Left lung (tissue), 14 donors: ENCODE measurements at places on chromosomes 16 and 17. TPM values are rescaled to one million over a fixed set of nuclear protein-coding genes. Genes with fewer than 3 reads are reported as not detected.

GRCh38 chr16:20192801-20193200, 119.1 kb upstream of the GPR139 start:
- DNase-seq = no peak

PIRT gene
- not detected for total RNA-seq

SOX15 gene
- 0.31 TPM for total RNA-seq

- DNase-seq = no peak
These were observed 1.4 kb upstream of the MYOCD start for GRCh38 chr17:12664252-12664651.

VWA3A gene
- total RNA-seq = 3.6 TPM

MYH11 gene
- 47.3 TPM for total RNA-seq

C16orf89 gene
- total RNA-seq = 67.0 TPM

DNA sequence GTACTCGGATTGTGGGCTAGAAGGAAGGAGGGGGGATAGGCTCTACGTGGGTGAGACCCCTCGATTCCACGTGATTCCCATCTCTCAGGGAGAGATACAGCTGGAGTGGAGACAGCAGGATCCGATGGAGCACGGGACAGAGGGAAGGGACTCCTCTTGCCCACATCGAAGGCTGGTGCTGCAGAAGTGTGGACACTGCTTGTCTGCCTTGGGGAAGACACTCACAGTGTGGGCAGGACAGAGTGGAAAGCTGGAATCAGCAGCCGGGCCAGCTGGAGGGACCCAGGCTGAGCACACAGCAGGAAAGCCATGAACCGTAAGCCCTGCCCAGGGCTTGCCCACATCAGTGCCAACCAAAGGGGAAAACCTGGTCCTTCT, 42.1 kb upstream of the RPH3AL start:
- no peak for DNase-seq

DNA sequence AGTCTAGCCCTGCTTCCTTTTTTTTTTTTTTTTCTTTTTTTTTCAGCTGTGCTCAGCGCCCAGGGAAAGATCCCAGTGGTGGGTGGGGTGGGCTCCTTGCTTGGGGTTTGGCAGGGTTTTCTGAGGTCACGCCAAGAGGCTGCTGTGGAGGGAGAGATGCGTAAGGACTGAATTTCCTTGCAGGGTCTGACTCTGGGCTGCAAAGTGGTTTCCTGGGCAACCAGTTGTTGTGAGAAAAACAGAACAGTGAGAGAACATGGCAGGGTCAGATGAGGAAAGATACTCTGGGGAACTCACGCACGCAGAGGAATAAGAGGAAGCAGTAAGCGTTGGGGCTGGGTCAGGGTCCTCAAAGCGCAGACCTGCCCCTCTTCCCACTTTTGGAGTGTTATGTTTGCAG, 119.5 kb downstream of the IRF8 start:
- peak; percentile 79 for DNase-seq

MSLN gene
- total RNA-seq = 464 TPM

DNA sequence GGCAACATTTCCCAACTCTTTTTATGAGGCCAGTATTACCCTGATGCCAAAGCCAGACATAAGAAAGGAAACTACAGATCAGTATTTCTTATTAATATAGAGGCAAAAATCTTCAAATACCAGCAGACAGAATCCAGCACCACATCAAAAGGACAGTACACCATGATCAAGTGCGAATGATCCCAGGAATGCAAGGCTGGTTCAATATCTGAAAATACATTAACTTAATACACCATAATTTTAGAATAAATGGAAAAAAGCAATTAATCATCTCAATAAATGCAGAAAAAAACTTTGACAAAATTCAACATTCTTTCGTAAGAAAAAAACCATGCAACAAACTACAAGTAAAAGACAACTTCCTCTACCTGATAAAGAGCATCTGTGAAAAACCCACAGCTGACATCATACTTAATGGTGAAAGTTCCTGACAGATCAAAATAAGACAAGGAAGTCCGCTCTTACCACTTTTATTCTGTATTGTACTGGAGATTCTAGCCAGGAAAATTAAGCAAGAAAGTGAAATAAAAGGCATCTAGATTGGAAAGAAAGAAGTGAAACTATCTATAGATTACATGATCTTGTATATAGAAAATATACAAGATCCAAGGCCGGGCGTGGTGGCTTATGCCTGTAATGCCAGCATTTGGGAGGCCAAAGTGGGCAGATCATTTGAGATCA, 26.4 kb upstream of the MAPK3 start:
- no peak for DNase-seq

DNA sequence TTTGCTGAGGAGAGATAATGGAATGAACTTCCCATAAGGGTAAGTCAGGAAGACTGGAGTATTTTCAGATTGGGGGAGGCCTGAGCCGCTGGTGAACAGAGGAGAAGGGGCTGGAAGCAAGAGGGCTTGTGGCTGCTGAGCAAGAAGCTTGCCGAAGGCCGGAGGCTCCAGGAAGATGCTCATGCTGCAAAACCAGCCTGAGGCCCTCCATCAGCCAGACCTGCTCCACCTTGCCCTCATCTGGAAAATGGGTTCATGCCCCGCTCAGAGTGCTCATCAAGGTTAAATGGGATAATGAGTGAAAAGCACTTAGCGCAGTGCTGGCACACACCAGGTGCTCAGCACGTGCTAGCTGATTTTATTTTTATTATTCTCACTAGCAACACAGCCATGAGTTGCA, 5.5 kb upstream of the ASGR1 start:
- DNase-seq = no peak

FOXJ1 gene
- 7.7 TPM for total RNA-seq

DNA sequence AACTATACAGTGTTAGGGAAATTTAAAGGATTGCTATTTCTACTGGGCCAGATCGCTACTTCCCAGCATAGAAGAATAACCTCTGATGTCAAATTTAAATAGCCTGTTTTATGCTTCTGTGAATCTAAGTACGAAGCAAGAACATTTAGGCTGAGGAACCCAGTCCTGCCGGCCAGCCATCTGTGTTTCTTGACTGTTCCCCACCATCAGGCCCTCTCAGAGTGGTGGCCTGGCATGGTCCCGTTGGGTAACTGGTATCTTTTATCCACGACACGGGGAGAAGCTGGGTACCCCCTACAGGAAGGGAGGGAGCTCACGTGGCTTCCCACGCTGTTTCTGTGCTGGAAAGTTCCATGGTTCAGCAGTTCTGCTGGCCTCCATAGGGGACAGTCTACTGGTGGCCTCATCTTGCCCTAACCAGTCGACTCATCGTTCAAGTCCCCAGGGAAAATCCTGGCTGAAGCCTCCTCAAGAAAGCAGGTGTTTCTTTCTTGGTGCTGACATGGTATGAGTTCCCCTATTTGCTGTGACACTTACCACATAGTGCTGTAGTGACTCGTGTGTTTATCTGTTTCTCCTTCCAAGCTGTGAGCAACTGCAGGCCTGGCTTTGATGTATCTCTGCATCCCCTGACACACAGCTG, 201.7 kb upstream of the NLRP1 start:
- no peak for DNase-seq

DNA sequence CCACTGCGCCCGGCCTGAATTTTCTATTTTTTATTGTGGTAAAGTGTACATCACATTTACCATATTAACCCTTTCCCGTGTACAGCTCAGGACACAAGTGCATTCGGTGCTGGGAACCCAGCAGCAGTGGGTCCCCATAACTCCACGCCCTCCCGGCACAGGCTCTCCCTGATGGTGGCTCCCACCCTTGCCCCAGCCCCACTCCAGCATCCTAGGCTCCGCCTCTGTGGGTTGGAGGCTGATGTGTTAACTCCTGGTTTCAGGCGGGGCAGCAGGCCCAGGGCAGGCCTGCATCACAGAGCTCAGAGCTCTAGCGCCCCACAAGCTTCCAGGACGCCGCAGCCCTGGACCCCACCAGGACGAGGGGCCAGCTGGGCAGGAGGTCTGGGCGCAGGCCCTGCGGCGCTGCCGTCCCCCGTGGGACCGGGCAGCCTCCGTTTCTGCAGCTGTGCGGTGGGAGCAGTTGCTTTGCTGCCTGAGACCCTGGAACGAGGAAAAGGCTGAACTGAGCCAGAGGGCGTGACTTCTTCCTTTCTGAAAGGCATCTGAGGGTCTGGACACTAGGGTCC, 19.6 kb downstream of the ZFPM1 start:
- DNase-seq = no peak

DNA sequence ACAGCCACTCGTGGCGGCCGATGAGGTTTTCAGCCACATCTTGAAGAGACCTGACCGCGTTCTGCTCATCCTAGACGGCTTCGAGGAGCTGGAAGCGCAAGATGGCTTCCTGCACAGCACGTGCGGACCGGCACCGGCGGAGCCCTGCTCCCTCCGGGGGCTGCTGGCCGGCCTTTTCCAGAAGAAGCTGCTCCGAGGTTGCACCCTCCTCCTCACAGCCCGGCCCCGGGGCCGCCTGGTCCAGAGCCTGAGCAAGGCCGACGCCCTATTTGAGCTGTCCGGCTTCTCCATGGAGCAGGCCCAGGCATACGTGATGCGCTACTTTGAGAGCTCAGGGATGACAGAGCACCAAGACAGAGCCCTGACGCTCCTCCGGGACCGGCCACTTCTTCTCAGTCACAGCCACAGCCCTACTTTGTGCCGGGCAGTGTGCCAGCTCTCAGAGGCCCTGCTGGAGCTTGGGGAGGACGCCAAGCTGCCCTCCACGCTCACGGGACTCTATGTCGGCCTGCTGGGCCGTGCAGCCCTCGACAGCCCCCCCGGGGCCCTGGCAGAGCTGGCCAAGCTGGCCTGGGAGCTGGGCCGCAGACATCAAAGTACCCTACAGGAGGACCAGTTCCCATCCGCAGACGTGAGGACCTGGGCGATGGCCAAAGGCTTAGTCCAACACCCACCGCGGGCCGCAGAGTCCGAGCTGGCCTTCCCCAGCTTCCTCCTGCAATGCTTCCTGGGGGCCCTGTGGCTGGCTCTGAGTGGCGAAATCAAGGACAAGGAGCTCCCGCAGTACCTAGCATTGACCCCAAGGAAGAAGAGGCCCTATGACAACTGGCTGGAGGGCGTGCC, 30.1 kb downstream of the CIITA start:
- peak; percentile 33 for DNase-seq

PABPN1L gene
- total RNA-seq = not detected

ATP2A3 gene
- total RNA-seq = 53.5 TPM

CCL14 gene
- total RNA-seq = 23.3 TPM

GRCh38 chr16:19132898-19133297, 19.1 kb downstream of the ITPRIPL2 start:
- DNase-seq = no peak

- no peak for DNase-seq
These were observed 25.3 kb downstream of the MBTPS1 start for GRCh38 chr16:84091460-84091859.

GRCh38 chr17:66952031-66952524, 12.4 kb upstream of the CACNG4 start:
- no peak for DNase-seq

- DNase-seq = no peak
These were observed 17.1 kb upstream of the RHOT1 start for GRCh38 chr17:32124985-32125847.

DNA sequence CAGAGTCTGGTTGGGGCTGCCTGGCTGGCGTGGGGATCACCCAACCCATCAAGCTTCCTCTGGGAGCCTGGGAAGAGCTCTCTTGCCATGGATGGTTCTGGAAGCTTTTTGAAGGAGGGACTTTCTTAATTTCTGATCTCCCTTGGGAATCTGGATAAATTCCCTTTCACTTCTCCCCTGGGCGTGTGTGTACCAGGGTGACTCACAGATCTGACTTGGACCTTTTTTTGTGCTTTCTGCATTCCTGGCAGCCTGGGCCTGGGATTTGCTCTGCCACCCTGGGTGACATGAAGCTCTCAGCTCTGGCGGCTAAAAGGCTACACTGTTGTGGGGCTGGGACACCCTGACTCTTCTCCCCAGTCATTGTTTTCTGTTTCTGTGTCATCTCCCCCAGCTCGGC, 70.1 kb downstream of the ABCC1 start:
- no peak for DNase-seq

DNA sequence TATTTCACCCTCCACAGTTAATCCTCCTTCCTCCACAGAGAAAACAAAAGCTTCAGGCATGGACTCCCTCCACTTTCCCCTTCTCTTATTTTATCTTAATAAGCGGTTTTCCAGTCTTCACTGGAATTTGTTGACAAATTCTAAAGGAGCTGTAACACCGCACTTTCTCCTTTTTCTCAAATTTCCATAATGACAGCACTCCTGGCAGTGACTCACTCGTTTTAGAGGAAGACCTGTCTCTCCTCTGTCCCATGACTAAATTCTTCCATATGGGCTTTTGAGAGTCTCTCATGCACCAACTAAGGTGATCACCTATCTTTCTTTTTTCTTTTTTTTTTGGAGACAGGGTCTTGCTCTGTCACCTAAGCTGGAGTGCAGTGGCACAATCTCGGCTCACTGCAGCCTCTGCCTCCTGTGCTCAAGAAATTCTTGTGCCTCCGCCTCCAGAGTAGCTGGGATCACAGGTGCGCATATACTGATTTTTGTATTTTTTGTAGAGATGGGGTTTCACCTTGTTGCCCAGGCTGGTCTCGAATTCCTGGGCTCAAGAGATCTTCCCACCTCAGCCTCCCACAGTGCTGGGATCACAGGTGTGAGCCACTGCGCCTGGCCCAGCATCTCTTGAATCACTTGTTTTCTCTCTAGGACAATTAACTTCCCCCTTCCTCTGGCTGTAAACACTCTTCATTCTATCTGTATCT, 7.7 kb downstream of the ITGAM start:
- no peak for DNase-seq

DNA sequence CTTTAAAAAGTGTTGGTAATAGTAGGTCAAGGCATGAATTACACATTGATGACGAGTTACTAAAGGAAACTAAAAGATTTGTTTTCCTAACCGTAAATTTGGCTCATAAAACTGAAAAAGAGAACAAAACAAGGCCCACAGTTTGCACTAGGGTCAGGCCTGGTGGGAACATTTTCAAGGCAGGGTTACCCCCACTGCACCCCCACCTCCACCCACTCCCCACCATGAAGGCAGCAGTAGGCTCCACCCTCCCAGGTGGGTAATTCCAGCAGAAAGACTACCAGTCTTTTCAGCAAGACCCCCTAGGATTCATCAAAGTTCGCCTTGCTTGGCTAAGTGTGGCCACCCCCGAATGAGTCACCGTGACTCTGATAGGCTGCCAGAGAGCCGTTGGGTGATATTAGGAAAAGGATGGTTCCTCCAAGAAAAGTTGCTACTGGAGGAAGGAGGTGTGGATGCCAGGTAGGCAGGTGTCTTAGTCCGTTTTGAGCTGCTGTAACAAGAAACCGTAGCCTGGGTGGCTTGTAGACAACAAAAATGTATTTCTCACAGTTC, 8.6 kb downstream of the DNAAF1 start:
- no peak for DNase-seq

STH gene
- not detected for total RNA-seq

NGFR gene
- 3.8 TPM for total RNA-seq

DNA sequence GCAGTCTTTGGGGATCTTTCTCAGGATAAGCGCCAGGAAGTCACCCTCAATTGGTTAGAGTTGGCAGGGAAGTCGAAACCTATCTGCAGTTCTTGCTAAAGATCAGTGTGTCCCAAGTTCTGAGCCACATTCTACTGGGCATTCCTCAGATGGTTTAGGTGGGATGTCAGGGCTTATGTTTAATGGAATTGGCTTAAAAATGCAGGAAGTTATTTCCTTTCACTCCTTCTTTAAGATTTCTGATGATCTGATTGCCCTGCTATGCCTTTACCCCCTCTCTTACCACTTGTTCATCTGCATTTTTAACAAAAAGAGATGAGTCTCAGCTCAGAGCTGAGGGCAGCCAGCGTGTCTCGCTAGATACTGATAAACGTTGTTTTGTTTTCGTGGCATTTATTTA, 30.8 kb downstream of the FOXL1 start:
- no peak for DNase-seq
